ENCODE measurements at places on chromosomes 5 and 9.

- DNase-seq: no peak
Observed at GRCh38 chr9:91180240-91180929, 181.3 kb downstream of the AUH start.

DNA sequence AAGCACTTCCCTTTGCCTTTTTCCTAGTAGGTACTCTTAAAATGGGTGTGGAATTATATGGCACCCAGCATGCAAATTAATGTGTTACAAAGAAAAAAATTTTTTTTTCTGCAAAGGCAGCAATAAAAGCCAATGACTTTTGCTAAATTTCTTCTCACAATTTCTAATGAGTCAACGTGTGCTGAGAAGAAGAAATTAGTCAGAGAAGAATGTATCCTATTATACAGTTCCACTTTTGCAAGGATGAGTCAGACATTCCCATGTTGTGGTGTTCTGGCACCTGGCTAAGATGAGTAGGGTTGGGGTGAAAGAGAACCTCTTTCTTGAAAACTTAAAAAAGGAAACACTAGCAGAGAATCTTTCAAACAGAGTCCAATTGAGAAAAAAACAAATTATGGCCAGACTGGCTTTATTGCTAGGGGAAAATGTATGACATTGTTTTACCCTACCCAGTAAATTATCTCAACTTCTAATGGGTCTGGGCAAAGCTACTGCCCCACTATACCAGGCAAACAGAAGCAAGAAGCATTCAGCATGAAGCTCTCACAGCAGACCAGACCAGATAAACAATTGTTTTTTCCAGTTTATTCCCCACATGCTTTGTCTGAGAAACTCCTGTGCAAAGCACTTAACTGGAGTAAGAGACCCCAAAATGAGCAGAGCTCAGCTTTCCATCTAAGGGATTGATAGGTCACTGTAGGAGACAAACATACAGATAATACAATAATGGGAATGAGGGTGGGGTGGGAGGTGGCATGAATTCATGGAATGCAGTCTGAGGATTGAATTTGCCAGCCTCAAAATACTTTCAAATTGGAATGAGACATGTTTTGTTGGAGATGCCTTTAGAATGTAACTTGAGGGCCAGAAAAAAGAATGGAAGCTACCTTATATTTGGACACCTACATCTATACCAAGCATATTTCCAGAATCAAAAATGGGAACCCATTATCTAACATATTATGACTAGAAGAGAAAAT lies 220.8 kb upstream of the RFX3 start:
- DNase-seq: peak; percentile 52

DNA sequence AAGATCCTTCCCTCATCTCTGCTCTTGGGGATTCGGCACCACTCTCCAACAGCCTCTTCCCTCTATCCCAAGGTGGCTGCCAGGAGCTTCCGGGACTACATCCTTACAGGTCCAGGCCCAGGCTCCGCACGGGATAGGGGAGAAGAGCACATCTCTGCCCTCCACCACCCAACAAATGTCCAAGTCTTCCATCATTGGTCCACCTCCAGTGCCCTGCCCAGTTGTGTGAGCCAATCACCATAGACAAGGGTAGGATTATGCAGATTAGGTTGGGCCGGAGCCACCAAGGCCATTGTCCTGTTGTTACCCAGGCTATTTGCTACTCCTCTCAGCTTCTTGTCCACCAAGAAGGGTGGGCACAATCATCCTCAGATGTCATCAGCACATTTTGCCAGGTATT lies 9.1 kb downstream of the UNC5A start:
- no peak for DNase-seq

DNA sequence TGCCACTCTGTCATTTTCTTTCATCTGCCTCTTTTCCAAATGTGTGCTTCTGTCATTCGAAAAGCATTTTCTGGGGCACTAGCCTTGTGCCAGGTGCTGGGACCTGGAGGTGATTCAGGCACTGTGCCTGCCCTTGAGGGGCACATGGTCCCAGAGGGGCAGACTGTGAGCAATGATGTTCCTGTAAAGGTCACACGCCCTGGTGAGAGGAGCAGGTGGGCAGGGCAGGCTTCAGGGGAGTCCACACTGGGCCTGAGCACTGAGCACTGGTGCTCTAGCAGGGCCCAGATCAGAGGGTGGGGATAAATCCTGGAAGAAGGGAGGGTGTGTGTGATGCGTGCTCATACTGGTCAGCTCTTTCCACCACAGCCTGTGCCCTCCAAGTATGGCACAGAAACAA lies 77.8 kb downstream of the COL15A1 start:
- no peak for DNase-seq

- peak; percentile 14 for DNase-seq
Observed at GRCh38 chr5:101678481-101679193, 617.4 kb downstream of the SLCO4C1 start.

GRCh38 chr5:58944221-58944620 lies 361.3 kb downstream of the RAB3C start:
- DNase-seq: no peak

DNA sequence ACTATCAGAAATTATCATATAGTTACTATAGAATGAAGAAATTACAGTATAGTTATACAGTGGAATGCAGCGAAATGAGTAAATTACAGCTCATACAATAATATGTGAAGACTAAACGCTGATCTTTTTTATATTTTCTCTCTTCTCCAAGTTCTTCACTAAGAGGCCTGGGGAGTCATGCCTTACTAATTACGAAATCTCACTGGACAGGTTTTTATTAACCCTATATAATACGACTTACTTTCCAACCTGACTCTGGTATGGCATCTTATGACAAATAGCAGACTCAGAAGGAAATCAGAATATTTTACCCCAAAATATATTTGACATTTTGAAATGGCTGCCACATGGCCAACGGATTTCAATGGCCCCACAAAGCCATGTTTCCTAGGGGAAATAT lies 9.1 kb downstream of the CARNMT1 start:
- no peak for DNase-seq

DNA sequence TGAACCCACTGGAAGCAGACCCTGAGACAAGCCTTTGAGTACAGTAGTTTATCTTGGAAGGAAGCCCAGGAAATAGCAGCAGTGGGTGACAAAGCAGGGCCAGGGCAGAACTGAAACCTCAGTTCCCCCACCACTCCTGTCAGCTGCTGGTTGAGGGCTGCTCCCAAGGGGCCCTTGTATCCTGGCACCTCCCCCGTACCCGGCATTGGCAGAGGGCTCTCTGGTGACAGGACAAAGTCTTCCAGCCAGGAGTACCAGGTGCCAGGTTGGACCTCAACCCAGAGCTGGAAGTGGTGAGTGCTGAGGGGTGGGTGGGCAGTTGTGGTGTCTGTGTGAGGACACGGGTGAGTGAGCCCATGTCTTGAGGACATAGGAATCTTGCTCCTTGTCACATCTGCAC lies 123.3 kb downstream of the PHF2 start:
- no peak for DNase-seq

- no peak for DNase-seq
Observed at GRCh38 chr5:83038924-83039323, 38.3 kb downstream of the TMEM167A start.

DNA sequence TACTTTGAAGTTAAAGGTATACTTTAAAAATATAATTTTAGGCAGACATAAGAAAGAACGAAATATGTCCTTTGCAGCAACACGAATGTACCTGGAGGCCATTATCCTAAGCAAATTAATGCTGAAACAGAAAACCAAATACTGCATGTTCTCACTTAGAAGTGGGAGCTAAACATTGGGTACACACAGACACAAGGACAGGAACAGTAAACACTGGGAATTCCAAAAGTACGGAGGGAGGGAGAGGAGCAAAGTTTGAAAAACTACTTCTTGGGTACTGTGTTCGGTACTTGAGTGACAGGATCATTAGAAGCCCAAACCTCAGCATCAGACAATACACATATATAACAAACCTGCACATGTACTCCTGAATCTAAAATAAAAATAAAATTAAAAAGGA lies 40.9 kb downstream of the TJP2 start:
- no peak for DNase-seq

- DNase-seq: no peak
Observed at GRCh38 chr5:77568082-77568481, 70.4 kb downstream of the OTP start.

DNA sequence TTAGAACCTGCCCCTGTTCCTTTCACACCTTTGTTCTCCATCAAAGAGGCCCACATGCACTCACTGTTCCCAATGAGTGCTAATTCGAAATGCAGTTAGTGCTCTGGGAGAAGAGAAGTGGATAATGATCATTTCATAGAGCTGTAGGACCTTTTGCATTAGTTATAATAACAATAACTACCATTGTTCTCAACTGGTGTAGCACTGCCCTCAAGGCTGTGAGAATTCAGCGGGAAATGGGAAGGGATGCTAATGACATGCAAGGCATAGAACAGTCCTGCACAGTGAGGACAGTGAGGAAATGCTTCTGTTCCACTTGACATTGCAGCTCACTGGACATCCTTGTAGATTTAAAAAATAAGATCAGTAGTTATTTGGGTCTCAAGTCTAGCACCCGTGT lies 187.4 kb downstream of the FBXL7 start:
- DNase-seq: no peak

- no peak for DNase-seq
Observed at GRCh38 chr5:67366276-67366675, 169.7 kb upstream of the CD180 start.
